Transverse colon (tissue), 4 donors: ENCODE measurements at places on chromosomes 5 and 9. TPM values are rescaled to one million over a fixed set of nuclear protein-coding genes. Genes with fewer than 3 reads are reported as not detected.
A peak's percentile ranks its signal among the peaks of the same experiment; 100 is the strongest.

DNA sequence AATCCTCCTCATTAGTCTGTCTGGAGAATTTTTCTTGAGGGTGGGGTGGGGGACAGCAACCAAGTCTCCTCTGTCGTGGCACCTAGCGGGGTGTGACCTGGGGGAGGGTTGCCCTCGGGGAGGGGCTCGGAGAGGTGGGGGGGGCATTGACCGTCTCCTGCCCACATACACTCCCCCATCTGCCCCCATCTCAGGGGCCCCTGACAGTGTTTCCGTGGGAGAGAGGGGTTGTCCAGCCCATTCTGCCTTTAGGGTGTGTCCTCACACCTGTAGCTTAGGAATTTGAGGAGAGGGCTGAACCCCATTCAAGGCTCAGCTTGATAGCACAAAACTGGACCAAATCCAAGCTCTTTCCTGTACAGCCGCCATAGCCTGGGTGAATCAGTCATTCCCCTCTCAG is 5.9 kb upstream of the CXXC5 start:
- H3K4me3 ChIP-seq = no peak overlapping the region
- peak overlapping the region; percentile 77 for H3K27ac ChIP-seq

DNA sequence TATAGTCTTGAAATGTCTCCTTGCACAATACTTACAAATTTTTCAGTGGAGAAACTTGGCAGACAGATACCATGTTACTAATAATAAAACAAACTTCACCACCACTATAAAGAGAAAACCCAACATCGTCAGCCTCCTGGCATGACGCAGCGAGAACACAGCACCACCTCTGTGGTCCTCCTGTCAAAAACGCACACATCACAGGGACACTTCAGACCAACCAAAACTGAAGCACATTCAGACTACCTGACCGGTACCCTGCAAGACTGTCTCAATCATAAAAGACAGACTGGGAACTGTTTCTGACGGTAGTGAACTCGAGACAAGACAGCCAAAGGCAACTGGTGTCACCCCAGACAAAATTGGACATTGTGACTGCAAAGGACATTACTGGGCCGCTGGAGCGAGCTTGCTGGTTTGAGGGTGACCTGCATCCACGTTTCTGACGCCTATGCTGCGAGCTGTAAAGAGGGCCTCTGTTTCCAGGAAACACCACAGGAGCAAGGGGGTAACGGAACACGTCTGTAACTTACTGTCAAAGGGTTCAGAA is 34.4 kb downstream of the NSUN2 start:
- no peak overlapping the region for H3K27ac ChIP-seq
- H3K4me1 ChIP-seq = no peaks in the 10 kb centered on the region
- no peaks in the 10 kb centered on the region for H3K27me3 ChIP-seq
- no peak for DNase-seq
- H3K36me3 ChIP-seq = peaks cover 39% of the 10 kb centered on the region

DNA sequence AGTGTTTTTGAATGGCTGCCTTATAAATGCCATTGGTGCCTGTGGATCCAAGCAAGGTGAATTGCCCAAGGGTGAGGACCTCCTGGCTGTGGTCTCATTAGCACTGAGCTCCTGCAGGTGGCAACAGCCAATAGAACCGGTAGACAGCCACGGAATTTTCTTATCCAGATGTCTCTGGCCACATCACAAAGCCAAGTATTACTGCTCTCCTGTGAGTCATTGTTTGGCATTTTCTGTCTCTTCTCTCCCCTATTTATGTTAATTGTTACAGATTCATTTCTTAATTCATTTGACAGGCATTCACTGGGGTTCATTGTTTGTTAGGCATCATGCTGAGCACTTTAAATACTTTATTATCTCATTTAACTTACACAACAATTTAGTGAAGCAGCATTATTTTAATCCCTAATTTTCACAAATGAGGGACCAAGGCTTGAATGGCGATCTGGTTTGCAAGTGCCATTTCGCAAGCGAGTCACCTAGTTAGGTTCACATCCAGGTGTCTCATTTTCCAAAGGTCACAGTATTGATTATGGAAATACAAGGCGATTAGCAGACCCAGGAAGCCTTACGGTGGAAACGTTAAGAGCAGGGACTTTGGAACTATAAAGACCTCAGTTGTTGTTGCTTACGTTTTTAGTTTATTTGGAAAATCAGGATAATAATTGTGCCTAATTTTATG is 58.2 kb upstream of the DPYSL3 start:
- no peaks in the 10 kb centered on the region for H3K27me3 ChIP-seq
- no peaks in the 10 kb centered on the region for H3K4me1 ChIP-seq
- no peak overlapping the region for H3K4me3 ChIP-seq
- H3K27ac ChIP-seq = no peak overlapping the region
- DNase-seq = no peak

GRCh38 chr9:127092041-127092608 is 30.3 kb downstream of the ANGPTL2 start:
- H3K36me3 ChIP-seq = no peaks in the 10 kb centered on the region
- H3K27ac ChIP-seq = no peak overlapping the region
- H3K4me1 ChIP-seq = peaks cover 2% of the 10 kb centered on the region

GRCh38 chr9:115649991-115650472 is 503.6 kb upstream of the PAPPA start:
- no peaks in the 10 kb centered on the region for H3K36me3 ChIP-seq
- H3K27me3 ChIP-seq = no peaks in the 10 kb centered on the region
- no peaks in the 10 kb centered on the region for H3K4me1 ChIP-seq
- peak overlapping the region; percentile 59 for H3K27ac ChIP-seq
- peak; percentile 50 for DNase-seq

DNA sequence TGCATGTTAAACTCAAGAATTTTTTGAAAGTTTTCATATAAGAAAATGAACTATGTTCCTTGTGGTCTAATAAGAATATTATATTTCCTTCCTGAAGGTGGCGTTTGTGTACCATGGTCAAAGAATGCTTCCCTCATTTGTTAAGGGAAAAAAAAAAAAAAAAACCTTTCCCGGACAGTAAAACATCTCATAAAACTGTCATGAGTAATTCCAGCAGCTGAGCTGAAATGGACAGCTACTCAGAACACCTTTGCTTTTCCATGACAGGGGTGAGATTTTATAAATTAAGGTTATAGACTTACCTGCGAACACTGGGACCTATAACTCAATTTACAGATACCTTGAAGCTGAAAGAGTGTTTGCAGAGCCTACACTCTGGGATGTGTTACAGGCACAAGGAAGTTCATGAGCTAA is 113.2 kb upstream of the RANBP3L start:
- H3K27ac ChIP-seq = no peak overlapping the region
- H3K4me3 ChIP-seq = no peak overlapping the region
- DNase-seq = no peak
- no peaks in the 10 kb centered on the region for H3K36me3 ChIP-seq
- H3K27me3 ChIP-seq = no peaks in the 10 kb centered on the region

GRCh38 chr5:14551211-14551610 is 30.4 kb upstream of the OTULINL start:
- no peak overlapping the region for H3K4me3 ChIP-seq
- peak; percentile 73 for DNase-seq
- no peaks in the 10 kb centered on the region for H3K36me3 ChIP-seq
- no peaks in the 10 kb centered on the region for H3K27me3 ChIP-seq
- peak overlapping the region; percentile 68 for H3K27ac ChIP-seq

DNA sequence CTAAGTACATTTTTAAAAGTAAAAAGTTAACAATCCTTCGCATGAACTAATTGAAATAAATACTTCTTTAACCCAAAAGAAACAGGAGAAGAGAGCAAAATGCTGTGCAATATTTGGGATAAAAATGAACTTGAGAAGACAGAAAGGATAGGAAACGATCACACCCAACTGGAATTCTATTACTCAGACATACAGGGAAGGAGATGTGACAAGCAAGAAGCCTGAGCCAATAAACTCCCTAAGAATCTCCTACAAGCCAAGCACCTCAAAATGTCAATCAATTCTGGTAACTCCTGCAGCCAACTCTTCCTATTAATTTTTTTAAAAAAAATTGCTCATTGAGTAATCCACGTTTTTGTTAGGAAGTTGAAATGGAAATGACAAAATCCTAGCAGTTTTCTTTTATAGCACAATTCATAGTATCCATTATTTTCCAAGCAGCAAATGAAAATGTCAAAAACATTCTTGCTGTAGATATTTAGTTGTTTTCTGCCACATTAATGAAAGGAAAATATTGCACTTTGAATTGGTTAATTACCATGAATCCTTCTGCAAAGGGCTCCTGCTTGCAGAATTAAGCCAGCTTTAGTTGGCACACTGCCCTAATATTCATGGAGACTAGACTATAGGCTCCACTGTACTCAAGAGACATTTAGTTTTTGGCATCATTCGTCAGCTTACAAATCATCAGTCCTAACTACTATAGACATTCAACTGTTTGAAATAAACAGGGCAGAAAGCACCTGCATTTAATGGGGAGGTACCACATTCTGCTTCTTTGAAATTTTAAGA is 89.0 kb downstream of the RFX3 start:
- H3K36me3 ChIP-seq = no peaks in the 10 kb centered on the region
- no peaks in the 10 kb centered on the region for H3K4me1 ChIP-seq
- H3K27me3 ChIP-seq = no peaks in the 10 kb centered on the region
- no peak overlapping the region for H3K27ac ChIP-seq

GRCh38 chr9:104313396-104314110 is 190.5 kb upstream of the OR13F1 start:
- H3K36me3 ChIP-seq = no peaks in the 10 kb centered on the region
- no peak overlapping the region for H3K4me3 ChIP-seq
- H3K4me1 ChIP-seq = no peaks in the 10 kb centered on the region
- no peak for DNase-seq
- no peaks in the 10 kb centered on the region for H3K27me3 ChIP-seq
- no peak overlapping the region for H3K27ac ChIP-seq

DNA sequence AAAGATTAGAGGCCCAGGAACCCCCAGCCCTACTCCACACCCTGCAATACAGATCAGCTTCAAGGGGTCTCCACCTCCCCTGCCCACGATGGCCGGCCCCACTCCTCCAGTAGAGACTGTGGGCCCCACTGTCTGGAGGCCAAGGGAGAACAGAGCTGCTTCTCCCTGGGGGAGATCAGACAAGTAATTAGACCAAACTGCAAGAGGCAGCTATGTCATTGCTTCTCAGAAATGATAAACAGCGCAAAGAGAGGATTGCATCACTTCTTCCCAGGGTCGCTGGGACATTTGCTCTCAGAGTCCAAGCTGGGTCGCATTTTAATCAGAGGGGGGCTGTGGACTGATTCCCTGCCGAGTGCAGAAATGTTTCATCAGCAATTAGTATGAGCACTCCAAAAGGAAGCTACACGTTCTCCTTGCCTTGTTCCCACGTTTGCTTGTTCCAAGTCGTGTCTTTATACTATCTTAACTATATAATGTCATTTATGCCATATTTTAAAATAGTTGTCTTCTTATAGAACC is 59.9 kb downstream of the ROPN1L start:
- no peaks in the 10 kb centered on the region for H3K27me3 ChIP-seq
- no peaks in the 10 kb centered on the region for H3K36me3 ChIP-seq
- no peak overlapping the region for H3K4me3 ChIP-seq
- no peaks in the 10 kb centered on the region for H3K4me1 ChIP-seq
- no peak for DNase-seq

- peak overlapping the region; percentile 80 for H3K27ac ChIP-seq
- peaks cover 40% of the 10 kb centered on the region for H3K4me1 ChIP-seq
- H3K4me3 ChIP-seq = no peak overlapping the region
- no peaks in the 10 kb centered on the region for H3K36me3 ChIP-seq
- no peaks in the 10 kb centered on the region for H3K27me3 ChIP-seq
Observed at GRCh38 chr5:134439210-134439654, 27.6 kb upstream of the CDKN2AIPNL start.

DNA sequence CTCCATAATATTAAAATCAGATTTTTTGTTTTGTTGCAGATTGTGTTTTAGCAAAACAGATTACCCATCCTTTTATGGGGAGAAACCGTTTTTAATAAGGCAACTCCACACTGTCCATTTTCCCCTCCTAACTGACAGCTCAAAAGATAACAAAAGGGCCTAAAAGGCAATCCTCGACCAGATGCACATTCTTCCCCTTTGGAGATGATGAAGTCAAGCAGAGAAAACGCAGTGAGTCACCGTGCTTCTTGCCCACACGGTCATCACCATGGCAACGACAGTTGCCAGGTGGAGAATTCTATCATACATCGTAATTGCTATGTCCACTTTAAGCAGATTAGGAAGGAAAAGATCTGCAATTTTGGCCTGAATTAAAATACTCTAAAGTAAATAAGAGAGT is 96.4 kb downstream of the DIRAS2 start:
- no peak overlapping the region for H3K27ac ChIP-seq
- DNase-seq = no peak
- no peaks in the 10 kb centered on the region for H3K27me3 ChIP-seq
- no peak overlapping the region for H3K4me3 ChIP-seq
- no peaks in the 10 kb centered on the region for H3K4me1 ChIP-seq
- no peaks in the 10 kb centered on the region for H3K36me3 ChIP-seq

DNA sequence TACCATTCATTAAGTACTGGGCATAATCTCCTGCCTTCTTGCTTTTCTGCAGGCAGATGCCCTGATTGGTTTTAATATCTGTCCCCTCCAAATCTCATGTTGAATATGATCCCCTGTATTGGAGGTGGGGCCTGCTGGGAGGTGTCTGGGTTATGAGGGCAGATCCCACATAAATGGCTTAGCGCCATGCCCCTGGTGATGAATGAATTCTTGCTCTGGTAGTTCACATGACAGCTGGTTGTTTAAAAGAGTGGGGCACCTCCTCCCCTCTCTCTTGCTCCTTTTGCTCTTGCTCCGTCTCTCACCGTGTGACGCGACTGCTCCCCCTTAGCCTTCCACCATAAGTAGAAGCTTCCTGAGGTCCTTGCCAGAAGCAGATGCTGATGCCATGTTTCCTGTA is 564.0 kb upstream of the BRINP1 start:
- no peaks in the 10 kb centered on the region for H3K36me3 ChIP-seq
- H3K4me3 ChIP-seq = no peak overlapping the region
- no peaks in the 10 kb centered on the region for H3K27me3 ChIP-seq
- no peaks in the 10 kb centered on the region for H3K4me1 ChIP-seq
- no peak for DNase-seq

- no peaks in the 10 kb centered on the region for H3K4me1 ChIP-seq
Observed at GRCh38 chr9:79858508-79858907, 286.7 kb downstream of the TLE4 start.

- no peaks in the 10 kb centered on the region for H3K36me3 ChIP-seq
- DNase-seq = no peak
- no peaks in the 10 kb centered on the region for H3K4me1 ChIP-seq
- no peak overlapping the region for H3K4me3 ChIP-seq
Observed at GRCh38 chr5:11222169-11222568, 461.1 kb upstream of the DAP start.

GRCh38 chr9:113763429-113763828 is 112.7 kb upstream of the ZNF618 start:
- H3K4me1 ChIP-seq = no peaks in the 10 kb centered on the region
- DNase-seq = no peak

DNA sequence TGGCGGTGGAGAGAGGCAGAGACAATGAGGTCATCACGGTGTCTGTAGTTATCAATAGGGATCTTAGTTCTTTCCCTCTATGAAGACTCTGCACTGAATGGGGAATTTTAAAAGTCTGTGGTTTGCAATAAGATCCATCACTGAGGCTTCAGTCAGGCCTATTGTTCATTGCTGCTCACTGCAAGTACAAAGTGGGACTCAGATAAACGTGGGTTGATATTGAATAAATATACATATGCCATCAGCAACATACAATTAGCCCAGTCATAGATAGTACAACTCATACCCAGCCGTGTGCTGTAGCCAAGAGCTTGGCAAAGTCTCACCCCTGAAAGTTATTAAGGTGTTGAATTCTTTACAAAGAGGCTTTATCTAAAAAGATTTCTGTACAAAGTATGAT is 88.4 kb downstream of the ENC1 start:
- no peaks in the 10 kb centered on the region for H3K27me3 ChIP-seq
- no peak overlapping the region for H3K4me3 ChIP-seq
- no peaks in the 10 kb centered on the region for H3K4me1 ChIP-seq
- no peak overlapping the region for H3K27ac ChIP-seq
- no peak for DNase-seq

The ATP10B gene
- 155 TPM for total RNA-seq

The HSPB3 gene
- total RNA-seq = not detected

The SLCO6A1 gene
- total RNA-seq = not detected

The PTPRD gene
- 43.0 TPM for total RNA-seq

The NR4A3 gene
- 0.48 TPM for total RNA-seq

The SPAAR gene
- total RNA-seq = 2.5 TPM

The CAVIN4 gene
- not detected for total RNA-seq

The NSD1 gene
- total RNA-seq = 46.4 TPM
